ENCODE measurements at places on chromosomes 1 and 21. TPM values are rescaled to one million over a fixed set of nuclear protein-coding genes. Genes with fewer than 3 reads are reported as not detected.

DNA sequence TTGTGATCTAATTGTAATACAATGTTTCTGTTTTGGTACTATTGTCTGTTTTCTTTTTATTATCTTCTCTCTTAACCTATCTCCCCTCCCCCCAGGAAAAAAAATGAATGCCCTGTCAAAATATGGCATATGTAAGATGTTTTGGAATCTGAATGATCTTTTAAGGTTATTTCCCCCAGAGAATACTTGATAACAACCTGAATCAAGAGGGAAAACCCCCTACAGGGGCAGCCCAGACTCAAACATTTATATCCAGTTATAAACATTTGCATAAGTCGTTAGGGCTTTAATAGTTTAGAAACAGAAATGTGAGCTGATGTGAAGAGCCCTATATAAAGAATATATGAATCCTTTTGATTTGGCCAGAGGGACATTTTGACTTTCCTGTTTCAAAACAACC, 169.5 kb downstream of the VAV3 start:
- DNase-seq, result no peak

GRCh38 chr1:205287767-205288559, 33.6 kb downstream of the NUAK2 start:
- no peak for DNase-seq

DNA sequence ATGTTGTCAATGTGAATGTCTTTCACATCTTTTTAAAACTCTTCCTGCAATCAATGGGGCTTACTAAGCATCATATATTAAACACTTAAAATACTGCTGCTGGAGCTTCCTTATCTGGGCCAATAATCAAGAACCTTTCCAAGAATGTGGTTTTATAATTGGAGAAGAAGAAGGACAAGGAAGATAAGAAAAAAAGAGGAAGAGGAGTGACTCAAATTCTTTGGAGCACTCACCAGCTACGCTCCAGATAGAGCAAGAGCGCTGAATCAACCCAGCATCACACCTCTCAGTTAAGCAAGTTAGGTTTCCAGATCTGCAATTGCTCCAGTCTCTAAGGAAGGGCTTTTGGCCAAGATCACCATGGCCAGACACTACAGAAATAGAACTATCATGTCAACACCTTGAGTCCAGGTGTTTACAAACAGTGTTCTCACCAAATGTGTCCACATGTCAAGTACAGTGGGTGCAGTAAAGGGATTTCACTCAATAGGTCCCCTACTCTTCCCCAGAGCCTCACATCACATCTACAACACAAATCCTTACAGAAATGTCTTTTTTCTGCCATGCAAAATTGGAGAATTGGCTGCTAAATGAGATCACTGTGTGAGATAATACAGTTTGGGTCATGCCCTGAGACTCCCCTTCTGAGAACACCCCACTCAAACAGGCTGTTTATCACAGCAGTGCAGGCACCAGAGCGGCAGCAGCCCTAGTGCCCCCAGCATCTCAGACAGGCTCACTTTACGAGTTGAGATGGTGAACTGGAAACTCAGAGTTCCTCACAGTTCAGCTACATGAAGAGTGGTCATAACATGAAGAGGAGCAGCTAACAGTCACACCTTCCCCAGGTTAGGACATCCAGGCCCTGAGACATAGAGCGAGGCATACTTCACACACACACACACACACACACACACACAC, 1.7 kb upstream of the SPRR2B start:
- DNase-seq, result no peak

GRCh38 chr1:90728502-90729287, 11.6 kb upstream of the BARHL2 start:
- no peak for DNase-seq

GRCh38 chr1:10694274-10694632, 102.2 kb downstream of the CASZ1 start:
- no peak for DNase-seq

DNA sequence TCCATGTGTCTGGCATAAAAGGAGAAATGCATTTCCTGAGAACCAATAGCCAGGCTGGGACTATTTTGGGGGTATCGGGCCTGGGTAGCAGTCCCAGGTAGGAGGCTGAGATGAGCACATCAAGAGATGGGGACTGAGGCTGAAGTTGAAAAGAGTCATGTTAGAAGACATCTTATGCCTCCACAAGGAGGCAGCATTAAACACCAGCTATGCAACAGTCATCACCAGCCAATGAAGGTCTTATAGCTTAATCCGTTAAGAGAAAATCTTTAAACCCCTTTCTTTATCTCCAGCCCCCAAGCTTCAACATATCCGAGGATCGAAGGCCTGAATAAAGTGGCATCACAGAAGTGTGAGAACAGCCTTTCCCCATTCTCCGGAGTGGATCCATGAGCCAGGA, 640.7 kb upstream of the PTBP2 start:
- no peak for DNase-seq

DNA sequence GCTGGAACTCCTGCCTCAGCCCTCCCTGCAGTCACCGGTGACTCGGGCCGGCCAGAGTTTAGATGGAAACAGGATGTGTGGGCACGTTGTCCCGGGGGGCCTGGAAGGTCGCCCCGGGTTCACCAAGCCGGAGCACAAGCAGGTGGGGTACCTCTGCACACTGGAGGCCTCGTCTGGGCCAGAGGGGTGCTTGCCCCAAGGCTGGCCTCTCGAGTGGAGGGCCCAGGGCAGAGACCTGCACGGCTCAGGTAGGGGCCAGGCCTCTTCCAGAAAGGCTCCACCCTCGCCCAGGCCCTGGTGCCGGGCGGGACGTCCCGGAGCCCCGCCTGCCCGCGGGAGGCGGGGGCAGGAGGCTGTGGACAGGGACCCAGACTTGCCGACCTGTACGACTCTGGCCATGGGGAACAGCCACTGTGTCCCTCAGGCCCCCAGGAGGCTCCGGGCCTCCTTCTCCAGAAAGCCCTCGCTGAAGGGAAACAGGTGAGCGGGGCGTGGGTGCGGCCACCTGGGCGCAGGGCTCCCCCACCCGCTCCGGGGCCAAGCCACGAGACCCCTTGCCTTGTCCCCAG, at the start of gene PLEKHN1:
Gene PLEKHN1 (plus strand): TSS at position 348 of the 569 bp plus-strand sequence. CDS start 50 bp downstream, at position 398.
- DNase-seq, result no peak

The SLC9C2 gene
- not detected for total RNA-seq

The MAP3K6 gene
- total RNA-seq, result 18.2 TPM
